ENCODE measurements at places on chromosomes 12 and 14.
A peak's percentile ranks its signal among the peaks of the same experiment; 100 is the strongest.

DNA sequence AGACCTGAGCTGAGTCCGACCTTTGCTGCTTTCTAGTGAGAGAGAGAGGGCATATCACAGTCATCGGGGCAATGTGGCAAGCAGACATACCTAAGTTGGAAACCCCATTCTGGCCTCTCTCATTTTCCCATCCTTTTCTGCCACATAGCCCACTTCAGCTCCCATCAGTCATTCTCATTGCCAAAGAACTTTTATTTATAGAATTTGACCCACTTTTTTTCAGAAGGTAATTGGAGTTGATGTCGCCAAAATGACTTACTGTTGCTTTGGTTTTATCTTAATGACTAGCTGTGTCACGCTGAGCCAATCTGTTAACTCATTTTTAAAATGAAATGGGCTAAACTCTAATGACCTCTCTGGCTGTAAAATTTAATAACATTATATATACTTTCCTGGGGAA, 63.9 kb upstream of the RMST start:
- H3K36me3 ChIP-seq, result no peaks in the 10 kb centered on the region
- no peak for DNase-seq
- H3K27me3 ChIP-seq, result no peaks in the 10 kb centered on the region
- H3K27ac ChIP-seq, result no peak overlapping the region
- 0 out of 2 replicates have a peak, but pooled peaks cover 7% of the 10 kb centered on the region for H3K4me1 ChIP-seq
- H3K4me3 ChIP-seq, result no peak overlapping the region

DNA sequence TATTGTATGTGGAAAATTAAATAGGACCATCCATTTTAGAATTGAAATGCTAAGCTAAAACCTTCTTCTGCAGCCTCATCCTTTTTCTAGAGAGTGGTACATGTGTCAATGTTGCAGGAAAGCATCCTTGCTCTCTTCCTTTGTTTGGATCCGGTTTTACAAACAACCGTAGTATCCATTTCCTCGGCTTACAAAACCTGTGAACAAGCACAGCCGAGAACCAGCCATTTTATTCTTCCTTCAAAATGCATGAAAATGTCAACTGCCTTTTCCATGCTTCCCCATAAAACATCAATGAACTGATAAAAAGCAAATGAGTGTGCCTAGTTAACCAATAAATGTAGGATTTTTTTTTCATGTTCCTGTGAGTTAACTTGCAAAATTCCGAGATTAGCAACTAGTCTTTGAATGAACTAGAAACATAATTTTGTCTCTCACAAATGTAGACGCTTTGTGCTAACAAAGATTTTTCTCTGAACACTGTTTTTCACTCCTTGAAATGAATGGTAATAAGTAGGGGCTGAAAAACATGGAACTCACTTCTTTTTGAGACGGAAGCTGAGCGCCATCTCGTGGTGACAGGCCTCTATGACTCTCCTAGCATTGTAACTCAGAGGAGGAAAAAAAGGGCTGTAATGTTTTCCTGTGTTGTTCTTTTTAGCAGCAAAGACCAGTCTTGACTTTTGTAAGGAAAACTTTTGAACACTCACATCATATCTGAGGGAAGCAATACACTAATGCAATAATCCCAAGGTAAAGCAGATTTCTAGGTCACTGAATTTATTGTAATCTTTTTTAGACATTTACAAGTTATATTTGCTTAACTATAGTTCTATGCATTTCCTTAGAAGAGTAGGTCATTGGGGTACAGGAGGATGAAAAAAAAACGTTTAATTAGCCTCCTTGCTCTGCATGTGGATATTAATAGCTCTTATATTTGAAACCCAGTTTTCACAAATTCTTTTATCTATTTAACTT, 157.4 kb upstream of the FOXG1 start:
- H3K4me3 ChIP-seq, result no peak overlapping the region
- no peak overlapping the region for H3K27ac ChIP-seq
- H3K4me1 ChIP-seq, result no peaks in the 10 kb centered on the region
- H3K36me3 ChIP-seq, result no peaks in the 10 kb centered on the region

DNA sequence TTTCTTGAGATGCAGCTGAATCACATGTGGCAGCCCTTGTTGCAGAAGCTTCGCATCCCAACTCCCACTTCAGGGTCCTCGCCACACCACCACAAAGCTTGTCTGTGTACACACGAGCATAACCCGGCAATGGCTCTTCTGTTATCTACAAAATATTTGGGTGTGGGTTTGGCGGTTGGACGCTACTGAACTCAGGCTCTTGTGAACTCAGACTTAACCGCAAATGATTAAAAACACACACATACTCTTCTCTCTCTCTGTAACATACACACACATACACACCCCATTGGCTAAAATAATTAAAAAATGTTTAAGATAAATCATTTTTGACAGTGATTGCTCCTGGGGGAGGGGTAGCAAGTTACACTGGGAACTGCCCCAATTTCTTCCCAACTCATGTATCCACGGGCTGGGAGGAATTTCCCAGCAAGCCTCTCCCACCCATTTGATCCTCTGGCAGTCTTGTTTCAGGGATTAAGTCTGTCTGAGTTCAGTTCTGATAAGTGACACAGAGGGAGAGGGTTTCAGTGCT, 63.7 kb upstream of the MANSC4 start:
- peak overlapping the region; percentile 88 for H3K27ac ChIP-seq
- no peaks in the 10 kb centered on the region for H3K27me3 ChIP-seq
- H3K36me3 ChIP-seq, result no peaks in the 10 kb centered on the region
- H3K4me1 ChIP-seq, result peaks cover 32% of the 10 kb centered on the region
- peak; percentile 64 for DNase-seq

- H3K27ac ChIP-seq, result no peak overlapping the region
- no peaks in the 10 kb centered on the region for H3K27me3 ChIP-seq
- no peaks in the 10 kb centered on the region for H3K36me3 ChIP-seq
Measured at GRCh38 chr14:102341566-102341965, 21.1 kb downstream of the CINP start.

Measured in Caco-2 (cell line).